ENCODE measurements at places on chromosomes 2 and 18. TPM values are rescaled to one million over a fixed set of nuclear protein-coding genes. Genes with fewer than 3 reads are reported as not detected.
A peak's percentile ranks its signal among the peaks of the same experiment; 100 is the strongest.

The GAL3ST2 gene
- total RNA-seq: 0.33 TPM

The IL37 gene
- total RNA-seq: not detected

The KIAA2012 gene
- total RNA-seq: 0.50 TPM

DNA sequence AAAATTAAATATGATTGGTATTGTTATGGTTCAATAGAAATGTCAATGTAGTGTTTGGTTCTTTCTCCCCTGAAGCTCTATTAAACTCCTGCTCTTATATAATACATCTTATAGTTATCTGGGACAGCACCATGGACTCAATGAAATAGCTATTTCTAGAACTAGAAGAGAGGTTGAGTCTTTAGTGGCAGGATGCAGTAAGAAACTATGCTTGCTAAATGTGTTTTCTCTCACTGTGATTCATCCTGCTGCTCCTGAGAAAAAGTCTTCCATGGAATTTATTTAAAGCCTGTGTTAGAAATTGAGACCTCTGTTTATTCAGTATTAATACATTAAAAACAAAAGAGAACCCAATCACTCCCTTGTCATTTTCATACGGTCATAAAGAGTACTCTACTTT is 61.5 kb downstream of the G6PC2 start:
- DNase-seq: no peak

GRCh38 chr2:163266772-163267171 is 428.2 kb upstream of the KCNH7 start:
- no peak for DNase-seq

DNA sequence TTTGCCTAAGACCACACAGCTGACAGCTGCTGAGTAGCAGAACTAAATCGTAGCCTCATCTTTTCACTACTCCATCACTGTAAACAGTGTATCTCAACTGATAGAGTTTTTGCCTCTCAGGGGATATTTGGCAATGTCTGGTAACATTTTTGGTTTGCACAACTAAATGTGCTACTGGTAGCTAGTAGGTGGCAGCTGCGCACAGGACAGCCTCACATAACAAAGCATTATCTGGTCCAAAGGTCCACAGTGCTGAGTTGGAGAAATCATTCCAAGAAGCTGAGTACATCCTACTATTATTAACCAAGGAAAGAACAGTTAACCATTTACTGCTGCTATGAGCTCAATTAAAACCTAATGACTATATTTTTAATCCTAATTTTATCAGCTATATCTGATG is 6.1 kb upstream of the CCDC102B start:
- no peak for DNase-seq

- DNase-seq: no peak
Measured at GRCh38 chr18:47250391-47251046, 941 bp downstream of the SKOR2 start.

DNA sequence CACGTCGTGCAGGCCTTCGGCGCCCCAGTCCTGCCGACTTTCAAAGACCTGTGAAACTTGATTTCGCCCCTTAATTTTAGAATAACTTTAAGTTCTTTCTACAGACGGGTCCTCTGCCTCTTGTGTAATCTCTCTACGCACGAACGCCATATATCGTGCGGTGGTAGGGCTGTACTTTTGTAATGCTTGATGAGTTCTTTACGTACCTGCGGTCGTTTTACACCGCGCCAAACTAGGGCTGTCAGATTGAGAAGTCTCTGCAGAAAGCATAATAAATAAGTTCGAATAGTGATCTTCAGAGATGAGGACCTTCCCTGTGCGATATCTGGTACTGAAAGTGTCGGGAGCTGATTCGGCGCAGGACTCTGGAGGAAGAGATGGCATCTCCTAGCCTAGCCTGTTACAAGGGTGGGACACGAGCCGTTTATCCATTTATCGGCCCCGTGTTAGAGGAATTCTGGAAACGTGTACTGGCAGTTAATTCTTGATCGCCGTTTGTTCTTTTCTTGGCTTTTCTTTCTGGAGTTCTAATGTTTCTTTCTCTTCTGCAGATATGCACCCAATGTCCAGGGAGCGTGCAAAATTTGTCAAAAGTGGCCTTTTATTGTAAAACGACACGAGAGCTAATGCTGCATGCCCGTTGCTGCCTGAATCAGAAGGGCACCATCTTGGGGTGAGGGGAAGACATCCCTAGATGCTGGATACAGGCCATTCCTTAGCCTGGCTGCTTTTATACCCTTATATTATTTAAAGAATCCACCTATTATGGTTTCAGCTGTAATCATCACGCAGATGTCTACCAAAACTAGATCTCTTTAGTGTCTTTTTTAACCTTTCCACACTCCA is 781 bp upstream of the SLC5A6 start:
- no peak for DNase-seq

DNA sequence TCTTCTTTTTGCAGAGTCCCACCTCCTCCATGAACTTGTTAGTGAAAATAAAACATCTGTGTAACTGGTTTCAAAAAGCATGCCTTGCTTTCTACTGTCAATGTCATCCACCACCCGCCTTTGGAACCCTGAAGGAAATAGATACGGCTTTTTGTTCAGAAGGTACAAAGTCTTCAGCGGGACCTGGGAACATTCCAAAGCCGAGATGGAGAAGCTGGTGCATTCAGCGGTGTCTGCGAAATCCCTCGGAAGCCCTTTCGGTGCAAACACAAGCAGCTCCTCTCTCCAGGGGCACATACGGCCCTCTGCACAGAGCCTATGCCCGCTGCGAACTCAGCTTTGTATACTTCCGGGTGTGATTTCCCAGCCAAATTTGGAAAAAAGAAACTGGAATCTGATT is 555.8 kb upstream of the SALL3 start:
- DNase-seq: no peak

DNA sequence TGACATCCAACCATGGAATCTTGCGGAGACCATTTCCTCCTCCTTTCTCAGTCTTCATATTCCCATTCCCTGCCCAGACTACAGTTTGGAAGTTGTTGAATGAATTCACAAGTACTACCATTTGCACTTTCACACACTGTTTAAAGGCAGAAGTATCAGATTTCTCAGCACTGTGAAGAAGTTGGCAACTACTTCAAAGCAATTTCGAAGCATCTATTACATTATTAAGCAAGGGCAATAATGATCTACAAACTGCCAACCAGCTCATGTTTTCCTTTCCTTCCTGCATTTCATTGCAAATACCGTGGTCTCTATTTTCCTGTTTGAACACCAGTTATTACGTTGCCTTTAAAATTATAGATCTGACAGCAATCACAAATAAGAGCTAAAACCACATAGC is 105.5 kb downstream of the IRS1 start:
- DNase-seq: no peak

DNA sequence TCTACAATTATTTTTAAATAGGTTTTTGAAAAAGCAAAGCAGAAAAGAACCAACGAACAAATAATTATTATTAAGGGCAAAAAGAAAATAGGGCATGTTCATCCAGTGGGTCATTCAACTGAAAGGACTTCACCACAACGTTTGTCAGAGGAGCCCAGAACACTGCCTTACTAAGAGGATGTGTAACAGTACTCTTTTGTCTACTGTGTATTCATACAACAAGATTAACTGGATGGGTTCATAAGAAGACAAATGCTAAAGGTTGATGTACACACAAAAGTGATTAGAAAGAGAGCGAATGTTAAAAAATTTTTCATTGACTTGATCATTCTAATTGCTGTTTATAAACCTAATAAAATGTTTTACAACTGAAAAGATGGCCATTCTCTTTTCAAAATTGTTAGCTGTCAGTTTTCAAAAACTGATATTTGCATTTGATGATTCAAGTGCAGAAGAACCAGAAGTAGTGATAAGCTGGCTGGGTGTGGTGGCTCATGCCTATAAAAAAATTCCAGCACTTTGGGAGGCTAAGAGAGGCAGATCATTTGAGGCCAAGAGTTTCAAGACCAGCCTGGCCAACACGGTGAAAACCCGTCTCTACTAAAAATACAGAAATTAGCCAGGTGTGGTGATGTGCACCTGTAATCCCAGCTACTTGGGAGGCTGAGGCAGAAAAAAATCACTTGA is 33.1 kb downstream of the MGAT4A start:
- no peak for DNase-seq

DNA sequence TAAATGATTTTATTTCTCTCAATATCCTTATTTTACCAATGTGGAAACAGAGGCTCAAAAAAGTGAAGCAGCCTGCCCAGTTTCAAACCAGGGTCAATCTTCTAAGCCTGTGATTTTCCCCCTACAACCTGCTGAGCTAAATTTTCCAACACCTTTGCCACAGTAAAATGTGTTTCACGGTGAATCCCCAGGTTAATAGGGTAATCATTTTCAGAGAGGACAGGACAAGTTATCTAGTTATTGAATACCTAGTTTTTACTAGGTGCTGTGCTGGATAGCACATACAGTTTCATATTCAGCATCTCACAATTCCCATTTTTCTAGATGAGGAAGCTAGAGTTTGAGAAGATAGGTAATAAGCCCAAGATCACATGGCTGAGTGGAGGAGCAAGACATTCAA is 236.6 kb downstream of the PTH2R start:
- no peak for DNase-seq

- no peak for DNase-seq
Measured at GRCh38 chr2:20381457-20381856, 30.8 kb upstream of the PUM2 start.

- peak; percentile 10 for DNase-seq
Measured at GRCh38 chr2:98577313-98577712, 31.0 kb downstream of the COA5 start.

All from liver (tissue), 10 donors.